ENCODE measurements at places on chromosomes 4 and X.

- DNase-seq, result no peak
Measured at GRCh38 chrX:153573984-153574383, 25.0 kb downstream of the CCNQ start.

- DNase-seq, result peak; percentile 49
Measured at GRCh38 chr4:73904491-73904890, 35.3 kb downstream of the CXCL1 start.

- peak; percentile 96 for DNase-seq
Measured at GRCh38 chr4:183505611-183506388, 942 bp downstream of the ING2 start.

- DNase-seq, result no peak
Measured at GRCh38 chr4:123380728-123381716, 15.6 kb upstream of the SPRY1 start.

DNA sequence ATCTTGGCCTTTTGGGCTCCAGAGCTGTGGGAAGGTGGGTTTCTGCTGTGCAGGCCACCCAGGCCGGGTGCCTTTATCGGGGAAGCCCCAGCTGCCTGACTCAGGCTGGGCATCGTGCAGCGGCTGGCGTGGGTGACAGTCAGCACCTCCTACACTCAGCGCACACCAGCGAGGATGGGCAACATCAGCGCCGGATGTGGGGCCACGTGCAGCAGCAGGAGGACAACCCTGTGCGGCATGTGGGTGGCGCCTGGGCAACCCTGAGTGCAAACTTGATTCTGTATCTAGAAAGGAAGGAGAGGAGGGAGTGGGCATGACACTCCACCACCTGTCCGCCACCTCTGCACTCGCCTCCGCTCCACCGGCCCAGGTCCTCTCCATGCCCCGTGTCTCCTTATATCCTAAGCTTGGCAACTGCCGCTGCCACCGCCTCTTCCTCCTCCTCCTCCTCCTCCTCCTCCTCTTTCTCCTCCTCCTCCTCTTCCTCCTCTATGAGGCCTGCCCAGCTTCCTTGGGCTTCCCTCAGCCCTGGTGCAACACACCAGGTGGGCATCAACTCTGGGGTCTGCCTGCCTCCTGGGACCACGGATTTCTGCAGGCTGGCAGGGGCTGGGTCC lies 107.4 kb upstream of the AFAP1 start:
- no peak for DNase-seq

DNA sequence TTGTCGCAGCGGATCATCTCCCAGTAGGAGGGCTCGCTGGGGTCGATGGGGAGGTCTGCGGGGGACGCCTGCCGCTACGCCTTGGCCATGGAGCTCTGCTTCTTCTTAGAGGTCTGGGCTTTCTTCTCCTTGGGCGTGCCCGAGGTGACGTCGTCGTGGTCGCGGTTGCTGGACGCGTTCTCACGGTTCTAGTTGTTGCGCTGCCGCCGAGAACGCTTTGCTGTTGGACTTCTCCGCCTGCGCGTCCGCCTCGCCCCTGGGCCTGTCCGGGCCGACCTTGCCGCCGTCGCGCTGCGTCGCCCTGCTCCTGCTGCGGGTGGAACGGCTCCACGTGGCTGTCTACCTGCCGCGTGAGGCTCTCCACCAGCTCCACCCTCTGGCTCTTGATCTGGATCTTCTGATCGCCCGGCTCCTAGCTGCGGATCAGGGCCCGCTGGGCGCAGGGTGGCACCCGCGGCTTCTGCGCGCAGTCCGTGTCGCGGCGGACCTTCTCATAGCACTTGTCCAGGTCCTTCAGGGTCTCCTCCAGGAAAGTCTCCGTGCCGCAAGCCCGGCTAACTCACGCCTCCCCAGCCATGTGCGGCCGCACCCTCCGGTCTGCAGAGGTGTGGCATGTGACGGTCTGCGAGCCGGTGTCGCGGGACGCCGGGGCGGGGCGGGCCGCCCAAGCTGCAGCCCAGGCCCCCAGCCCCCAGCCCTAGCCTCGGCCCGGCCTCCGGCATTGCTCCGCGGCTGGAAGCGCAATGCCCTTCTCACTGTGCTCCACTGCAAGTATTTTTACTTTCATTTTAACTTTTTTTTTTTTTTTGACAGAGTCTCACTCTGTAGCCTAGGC lies 40.5 kb upstream of the OGT start:
- peak; percentile 55 for DNase-seq

- no peak for DNase-seq
Measured at GRCh38 chrX:23598575-23598974, 68.7 kb upstream of the PRDX4 start.

- peak; percentile 79 for DNase-seq
Measured at GRCh38 chrX:37846934-37847732, at the start of gene DYNLT3. Gene DYNLT3 (minus strand): TSS chrX:37847571. CDS start chrX:37847510, 61 bp downstream.

GRCh38 chrX:134460862-134461220 lies 876 bp downstream of the HPRT1 start:
- DNase-seq, result no peak

- no peak for DNase-seq
Measured at GRCh38 chrX:71168134-71168533, 23.5 kb downstream of the NLGN3 start.

DNA sequence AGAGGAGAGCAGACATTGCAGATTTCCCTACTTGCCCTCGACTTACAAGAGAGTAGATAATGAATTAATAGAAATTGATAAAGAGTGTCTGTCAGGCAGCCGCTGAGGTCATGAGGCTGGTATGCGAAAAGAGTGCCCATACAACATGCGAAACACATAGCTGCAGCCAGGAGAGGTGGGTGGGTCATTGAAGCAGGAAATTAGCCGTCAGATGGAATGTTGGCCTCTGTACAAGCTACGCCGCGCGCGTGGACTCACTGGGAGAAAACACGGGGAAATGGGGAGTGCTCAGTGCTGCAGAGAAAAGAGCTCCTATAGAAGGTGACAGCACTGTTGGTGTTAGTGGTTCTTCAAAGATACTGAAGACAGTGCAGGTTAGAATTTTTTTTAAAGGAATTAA lies 125.1 kb downstream of the RAPGEF2 start:
- DNase-seq, result no peak

All from common myeloid progenitor, CD34-positive (primary cell).